NCI-H774 (cell line): ENCODE measurements at places on chromosomes 13 and 19.
A peak's percentile ranks its signal among the peaks of the same experiment; 100 is the strongest.

DNA sequence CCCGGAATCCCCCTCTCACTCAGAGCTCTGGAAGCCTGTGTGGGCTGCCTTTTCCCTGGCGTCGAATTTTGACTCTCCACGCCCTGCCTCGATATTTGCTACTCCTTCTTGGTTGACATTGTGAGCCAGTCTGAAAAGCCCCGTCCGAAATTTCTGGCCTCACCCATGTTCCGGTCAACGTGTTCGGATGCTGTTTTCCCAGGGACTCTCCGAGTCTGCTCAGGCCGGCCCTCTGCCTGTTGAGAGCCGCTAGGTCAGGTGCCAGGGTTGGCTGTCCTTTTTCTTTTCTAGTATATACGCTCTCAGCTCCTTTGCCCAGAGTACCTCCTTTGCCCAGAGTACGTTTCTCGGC lies 6.8 kb upstream of the DGKH start:
- DNase-seq: no peak

- DNase-seq: no peak
Observed at GRCh38 chr13:77986713-77987112, 68.1 kb upstream of the EDNRB start.

DNA sequence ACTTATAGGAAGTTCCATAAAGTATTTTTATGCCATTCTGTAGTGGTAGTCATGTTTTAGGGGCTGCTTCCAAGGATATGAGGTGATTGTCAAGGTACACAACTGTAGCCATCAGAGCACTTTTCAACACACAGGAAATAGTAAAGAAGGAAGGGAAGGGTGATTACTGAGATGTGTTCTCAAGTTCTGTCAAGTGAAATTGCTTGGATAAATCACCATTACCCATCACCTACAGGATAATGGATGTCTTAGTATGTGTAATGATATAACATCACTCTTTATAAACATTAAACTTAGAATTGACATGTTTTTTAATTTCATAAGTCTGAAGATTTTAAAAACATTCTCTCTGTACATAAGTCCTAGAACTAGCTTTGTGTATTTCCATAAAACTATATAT lies 487.9 kb downstream of the DCT start:
- DNase-seq: no peak

GRCh38 chr19:51980116-51980736 lies 6.4 kb downstream of the ZNF350 start:
- no peak for DNase-seq

GRCh38 chr19:49057636-49058234 lies at the start of gene CGB7:
Gene CGB7 (minus strand): TSS chr19:49057749. CDS start chr19:49055375, 2,374 bp downstream.
- peak; percentile 32 for DNase-seq

DNA sequence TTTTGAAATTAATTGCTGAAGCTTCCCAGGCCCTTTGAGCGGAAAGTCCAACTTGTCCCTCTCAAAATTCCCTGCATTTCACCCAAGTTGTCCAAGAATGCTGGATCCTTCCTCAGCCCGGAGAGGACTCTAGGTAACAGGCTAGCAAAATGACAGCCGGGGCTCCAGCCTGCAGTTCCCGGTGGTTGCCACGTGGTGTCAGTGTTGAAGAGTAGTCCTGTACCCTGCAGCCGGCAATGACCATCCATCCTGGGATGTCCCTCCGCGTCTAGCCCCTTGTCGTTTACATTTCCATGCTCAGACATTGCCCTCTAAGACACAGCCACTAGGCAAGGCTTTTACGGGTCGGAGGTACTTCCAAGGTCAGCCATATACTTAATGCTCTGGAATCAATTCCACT lies 31.4 kb upstream of the MTIF3 start:
- DNase-seq: no peak

GRCh38 chr13:26816881-26817280 lies 56.3 kb upstream of the GPR12 start:
- no peak for DNase-seq

GRCh38 chr19:18675779-18676178 lies 7.7 kb upstream of the CRTC1 start:
- DNase-seq: no peak
